ENCODE measurements at places on chromosomes 1 and 21. TPM values are rescaled to one million over a fixed set of nuclear protein-coding genes. Genes with fewer than 3 reads are reported as not detected.

Gene C8A
- total RNA-seq, result not detected

Gene LPAR3
- 0.75 TPM for total RNA-seq

Gene CFHR1
- not detected for total RNA-seq

Gene NPR1
- total RNA-seq, result 0.97 TPM

Gene SPRR3
- not detected for total RNA-seq

Gene SMIM11
- 22.2 TPM for total RNA-seq

Gene FCRL5
- total RNA-seq, result not detected

Gene LENEP
- not detected for total RNA-seq

Gene C1orf94
- total RNA-seq, result not detected

Gene PDE4DIP
- total RNA-seq, result 6.1 TPM

Gene KANK4
- total RNA-seq, result 0.74 TPM

Gene RBM11
- not detected for total RNA-seq

Gene HDAC1
- 55.0 TPM for total RNA-seq

Gene ZFP69
- total RNA-seq, result not detected

Gene ZMYND12
- 0.37 TPM for total RNA-seq

Gene TSPAN1
- total RNA-seq, result 4.9 TPM

Gene LRRN2
- 11.8 TPM for total RNA-seq

Gene PIGV
- total RNA-seq, result 5.9 TPM

Gene MSH4
- not detected for total RNA-seq

Gene PLD5
- total RNA-seq, result 1.7 TPM

Gene TNFSF4
- 0.09 TPM for total RNA-seq

Gene OLFML2B
- total RNA-seq, result 0.32 TPM

Gene TAS1R2
- not detected for total RNA-seq

Gene RSPO1
- total RNA-seq, result 0.12 TPM

Gene CHRNB2
- 0.71 TPM for total RNA-seq

Gene SPRR5
- not detected for total RNA-seq

Gene LCE1A
- not detected for total RNA-seq

Gene LIN9
- 5.7 TPM for total RNA-seq

Gene FNBP1L
- total RNA-seq, result 27.2 TPM

Gene GSTM3
- total RNA-seq, result 24.6 TPM

Gene FAM151A
- 0.14 TPM for total RNA-seq

Gene CD58
- 25.1 TPM for total RNA-seq

Gene SH3BGRL3
- total RNA-seq, result 137 TPM

Gene SCMH1
- 13.9 TPM for total RNA-seq

Gene KCNC4
- total RNA-seq, result 4.3 TPM

Gene PRAMEF2
- total RNA-seq, result 0.10 TPM

Gene CLCNKB
- total RNA-seq, result 0.10 TPM

Gene RGSL1
- total RNA-seq, result not detected

Gene RASAL2
- total RNA-seq, result 20.8 TPM

Gene RGS8
- total RNA-seq, result not detected

Gene S100A2
- 36.3 TPM for total RNA-seq

Gene PLPPR4
- total RNA-seq, result not detected

Gene ADCY10
- not detected for total RNA-seq

Gene FCGR3A
- not detected for total RNA-seq

Gene CSRP1
- total RNA-seq, result 522 TPM

Gene DNASE2B
- total RNA-seq, result not detected

Gene PODN
- total RNA-seq, result not detected

Gene DSTYK
- total RNA-seq, result 7.8 TPM

Gene DEPDC1
- 11.7 TPM for total RNA-seq

Gene PLXNA2
- total RNA-seq, result 2.0 TPM

Gene NRAS
- total RNA-seq, result 29.0 TPM

Gene OR2AK2
- total RNA-seq, result not detected

Gene APOBEC4
- total RNA-seq, result not detected

Data from A549 treated with GW870086 at 1 μM for 4 hours (cell line).